ENCODE measurements at places on chromosomes 6 and 20.

DNA sequence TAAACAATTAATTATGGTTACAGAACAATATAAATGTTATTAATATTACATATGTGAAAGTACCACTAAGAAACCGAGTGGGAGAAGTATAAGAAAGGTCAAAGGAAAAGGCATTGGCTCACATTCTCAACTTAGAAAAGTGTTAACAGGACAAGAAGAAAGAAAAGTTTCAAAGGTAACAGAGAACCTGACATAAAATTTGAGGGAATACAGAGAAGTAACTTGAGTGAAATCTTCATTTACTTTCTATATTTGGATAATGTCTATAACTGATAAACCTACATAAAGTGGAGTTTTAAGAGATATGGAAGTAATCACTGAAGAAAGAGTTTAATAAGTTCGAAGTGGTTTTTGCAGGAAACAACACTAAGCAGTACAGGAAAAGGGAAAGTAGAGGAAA, 30.1 kb downstream of the REPS1 start:
- no peak for DNase-seq

GRCh38 chr20:36526521-36527011, 14.8 kb upstream of the MYL9 start:
- DNase-seq: no peak

GRCh38 chr6:167404385-167405049, 79.6 kb downstream of the TTLL2 start:
- DNase-seq: no peak

GRCh38 chr6:145026267-145026679, 709.0 kb downstream of the EPM2A start:
- DNase-seq: no peak

GRCh38 chr6:2807342-2808090, 34.1 kb downstream of the SERPINB1 start:
- DNase-seq: no peak

GRCh38 chr20:38127920-38128528, 37.0 kb downstream of the TGM2 start:
- no peak for DNase-seq
